ENCODE measurements at places on chromosomes 2 and 18.

DNA sequence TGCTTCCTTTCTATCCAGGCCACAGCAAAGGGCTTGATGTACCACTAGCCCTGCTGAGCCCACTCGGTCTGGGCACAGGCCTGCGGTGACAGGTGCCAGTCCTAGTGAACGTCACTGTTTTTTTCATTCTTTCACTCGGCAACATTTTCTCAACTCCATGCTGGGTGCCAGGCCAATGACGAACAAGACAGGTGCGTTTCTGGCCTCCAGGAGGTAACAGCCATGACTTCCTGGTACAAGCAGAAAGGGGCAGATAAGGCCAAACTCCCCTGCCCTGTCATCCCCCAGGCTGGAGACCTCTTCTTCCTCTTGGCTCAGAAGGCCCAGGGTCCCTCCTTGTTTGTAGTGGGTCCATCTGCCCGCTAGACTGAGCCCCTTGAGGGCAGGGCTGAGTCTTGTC lies 55.7 kb upstream of the OTOF start:
- DNase-seq: no peak

DNA sequence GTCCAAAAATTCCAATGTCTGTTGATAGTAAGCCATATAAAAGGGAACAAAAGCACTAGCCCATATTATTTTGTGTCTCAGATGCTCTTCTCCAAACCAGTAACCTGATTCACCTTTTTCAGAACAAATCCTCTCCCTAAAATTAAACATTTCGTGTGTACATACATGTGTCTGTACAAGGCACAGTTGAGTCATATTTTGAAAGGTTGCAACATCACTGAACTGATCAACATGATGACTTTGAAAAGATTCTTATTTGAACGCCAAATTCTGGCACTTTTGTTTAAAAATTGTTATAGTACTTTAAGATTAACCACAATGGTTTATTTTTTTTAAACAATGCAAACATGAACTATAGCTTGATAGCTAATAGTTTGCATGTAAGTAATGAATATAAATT lies 102.5 kb downstream of the RIT2 start:
- DNase-seq: no peak

DNA sequence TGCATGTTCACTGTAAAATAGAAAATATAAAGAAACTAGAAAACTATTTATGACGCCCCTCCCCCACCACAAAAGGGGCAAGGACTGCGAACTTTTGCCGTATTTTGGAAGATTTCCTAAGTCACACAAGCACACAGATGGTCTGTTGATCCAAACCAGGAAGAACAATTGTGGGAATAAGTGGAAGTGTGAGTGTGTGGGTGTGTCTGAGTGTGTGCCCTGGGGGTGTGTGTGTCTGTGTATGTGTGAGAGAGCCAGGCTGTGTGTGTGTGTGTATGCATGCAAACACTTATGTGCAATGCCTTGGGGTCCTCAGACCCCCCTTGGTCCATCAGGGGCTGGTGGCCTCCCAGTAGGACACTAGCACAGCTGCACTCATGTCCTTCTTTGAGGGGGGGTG lies 43.1 kb downstream of the HPCAL1 start:
- no peak for DNase-seq

GRCh38 chr2:218736531-218736930 lies 25.9 kb downstream of the TTLL4 start:
- DNase-seq: no peak

- no peak for DNase-seq
These were observed 178.9 kb upstream of the SERPINE2 start for GRCh38 chr2:224217962-224218347.
